ENCODE measurements at places on chromosomes 12 and 14. TPM values are rescaled to one million over a fixed set of nuclear protein-coding genes. Genes with fewer than 3 reads are reported as not detected.

CTDSP2 gene
- total RNA-seq = 105 TPM

FBXL14 gene
- 6.2 TPM for total RNA-seq

SMCO2 gene
- total RNA-seq = not detected

INF2 gene
- total RNA-seq = 31.1 TPM

SMOC1 gene
- total RNA-seq = 1.2 TPM

SOAT2 gene
- total RNA-seq = not detected

SLC7A8 gene
- 11.5 TPM for total RNA-seq

DEPDC4 gene
- 0.81 TPM for total RNA-seq

ATXN2 gene
- total RNA-seq = 48.4 TPM

SUOX gene
- total RNA-seq = 28.1 TPM

ITGB7 gene
- 0.76 TPM for total RNA-seq

SOX5 gene
- 3.2 TPM for total RNA-seq

CNPY2 gene
- total RNA-seq = 36.5 TPM

SLC5A8 gene
- not detected for total RNA-seq

GRCh38 chr12:3035815-3036702 lies 41.1 kb upstream of the TSPAN9 start:
- DNase-seq = peak; percentile 45

GRCh38 chr14:101460521-101460920 lies 100.8 kb upstream of the DIO3 start:
- DNase-seq = no peak

DNA sequence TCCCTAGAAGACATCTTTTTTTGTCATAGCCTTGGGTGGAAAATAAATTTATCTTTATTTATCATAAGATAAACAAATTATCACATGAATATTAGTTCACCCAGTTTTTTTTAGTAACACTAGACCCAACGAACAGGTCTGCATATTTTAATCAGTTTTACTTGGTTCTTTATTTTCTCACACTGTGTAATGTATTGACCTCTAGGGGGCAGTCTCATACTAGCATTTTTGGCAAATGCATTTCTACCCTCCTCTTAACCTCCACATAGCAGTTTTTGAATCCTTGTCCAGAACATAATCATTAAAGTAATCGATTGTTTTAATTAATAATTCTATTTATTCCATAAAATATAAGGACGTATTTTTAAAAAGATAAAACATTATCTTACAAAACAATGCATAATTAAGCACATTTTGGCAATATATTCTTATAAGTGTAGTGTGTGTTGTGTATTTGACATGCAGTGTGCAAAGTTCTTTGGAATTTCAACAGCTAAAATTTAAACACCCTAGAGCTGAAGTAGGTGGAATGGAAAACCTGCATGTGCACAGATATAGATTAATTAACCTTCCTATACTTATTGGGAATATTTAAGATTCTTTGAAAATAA lies 31.6 kb upstream of the PTPRQ start:
- no peak for DNase-seq

- no peak for DNase-seq
These were observed 24.8 kb downstream of the RGS6 start for GRCh38 chr14:71956920-71957563.

DNA sequence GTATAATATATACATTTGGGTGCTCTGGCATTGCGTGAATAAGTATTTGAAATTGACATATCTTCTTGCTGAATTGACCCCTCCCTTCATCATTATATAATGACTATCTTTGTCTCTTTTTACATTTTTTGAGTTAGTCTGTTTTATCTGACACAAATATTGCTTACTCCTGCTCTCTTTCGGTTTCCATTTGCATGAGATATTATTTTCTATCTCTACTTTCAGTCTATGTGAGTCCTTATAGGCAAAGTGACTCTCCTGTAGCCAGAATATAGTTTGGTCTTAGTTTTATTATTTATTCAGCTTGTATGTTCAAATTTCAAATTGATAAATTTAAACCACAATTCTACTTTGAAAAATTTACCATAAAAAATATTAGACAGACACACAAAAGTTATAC lies 491.0 kb downstream of the NAV3 start:
- no peak for DNase-seq

- DNase-seq = no peak
These were observed 161.4 kb upstream of the DIO3 start for GRCh38 chr14:101399737-101400517.

- no peak for DNase-seq
These were observed 4.4 kb upstream of the EIF5 start for GRCh38 chr14:103329401-103330347.

GRCh38 chr12:71440763-71441748 lies 1.5 kb downstream of the LGR5 start:
- no peak for DNase-seq

DNA sequence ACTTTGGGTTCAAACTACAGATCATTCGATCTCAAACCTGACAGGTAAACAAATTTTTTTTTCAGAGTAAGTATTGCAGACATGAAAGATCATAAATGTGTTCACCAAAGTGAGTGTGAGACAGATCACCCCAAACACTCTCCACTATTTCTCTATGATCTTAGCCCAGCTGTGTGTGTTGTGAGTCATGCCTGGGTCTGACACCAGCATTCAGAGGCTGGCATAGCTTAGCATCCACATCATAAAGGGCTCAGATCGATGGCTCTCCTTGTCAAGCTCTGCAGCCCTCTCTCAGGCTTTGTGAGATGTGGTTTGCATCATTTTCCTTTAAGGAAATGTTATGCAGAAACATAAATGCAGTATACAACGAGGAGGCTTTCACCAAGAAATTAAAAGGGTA lies 164.9 kb downstream of the ETV6 start:
- no peak for DNase-seq

- no peak for DNase-seq
These were observed 224.2 kb downstream of the EGLN3 start for GRCh38 chr14:33726685-33727084.

DNA sequence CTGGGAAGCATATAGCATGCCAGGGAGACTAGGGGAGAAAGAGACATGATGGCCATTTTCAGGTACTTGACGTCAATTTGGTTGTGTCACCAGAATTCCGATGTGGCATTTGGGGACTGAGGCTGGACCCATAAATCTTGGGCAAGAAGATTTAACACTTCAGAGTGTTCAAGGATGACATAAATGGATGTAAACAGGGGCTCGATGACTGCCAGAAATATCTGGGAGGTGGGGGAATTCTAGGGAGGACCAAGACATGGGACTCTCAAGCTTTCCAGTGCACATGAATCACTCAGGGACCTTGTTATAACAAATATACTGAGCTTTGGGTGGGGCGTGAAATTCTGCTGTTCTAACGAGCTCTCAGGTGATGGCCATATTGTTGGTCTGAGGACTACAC lies 17.8 kb downstream of the HAL start:
- DNase-seq = no peak

DNA sequence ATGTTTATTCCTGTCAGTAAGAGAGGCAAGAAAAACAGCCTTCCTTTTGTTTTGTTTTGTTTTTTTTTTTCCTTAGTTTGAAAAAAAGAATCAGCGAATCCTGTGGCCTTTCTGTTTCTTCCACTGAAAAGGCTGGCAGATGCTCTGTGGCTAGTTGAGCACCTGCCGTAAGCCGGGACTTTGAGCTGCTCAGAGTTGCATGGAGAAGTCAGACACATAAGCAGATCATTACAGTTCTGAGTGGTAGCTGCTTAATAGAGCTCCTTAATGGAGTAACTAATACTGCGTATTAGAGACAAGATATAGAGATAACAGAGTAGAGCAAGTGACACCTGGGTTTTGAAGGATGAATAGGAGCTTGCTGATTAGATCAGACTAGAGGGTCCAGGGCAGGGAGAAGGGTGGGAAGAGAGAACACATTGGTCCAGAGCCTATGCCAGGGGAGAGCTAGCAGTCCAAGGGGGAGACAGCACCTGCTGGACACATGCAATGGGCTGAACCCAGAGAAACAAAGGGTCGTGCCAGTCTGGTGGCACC lies 129.4 kb downstream of the TSPAN9 start:
- no peak for DNase-seq

GRCh38 chr12:41437563-41437962 lies 249.4 kb downstream of the PDZRN4 start:
- DNase-seq = no peak

DNA sequence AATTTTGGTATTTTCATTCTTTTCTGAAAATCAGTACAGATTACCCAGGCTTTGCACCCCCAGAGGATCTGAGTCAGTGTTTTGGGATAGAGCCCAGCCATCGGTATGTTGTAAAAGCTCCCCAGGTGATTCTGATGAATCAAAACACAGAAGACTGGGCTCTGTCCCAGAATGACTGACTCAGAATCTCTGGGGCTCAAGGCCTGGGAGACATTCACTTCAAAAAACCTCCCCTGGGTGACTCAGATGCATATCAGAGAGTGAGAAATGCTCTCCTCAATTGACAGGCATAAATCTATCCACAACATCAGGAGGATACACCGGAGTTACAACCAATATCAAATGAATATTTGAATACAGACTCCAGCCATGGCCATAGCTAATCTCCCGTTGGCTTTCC lies 32.6 kb downstream of the SLC35F4 start:
- no peak for DNase-seq

DNA sequence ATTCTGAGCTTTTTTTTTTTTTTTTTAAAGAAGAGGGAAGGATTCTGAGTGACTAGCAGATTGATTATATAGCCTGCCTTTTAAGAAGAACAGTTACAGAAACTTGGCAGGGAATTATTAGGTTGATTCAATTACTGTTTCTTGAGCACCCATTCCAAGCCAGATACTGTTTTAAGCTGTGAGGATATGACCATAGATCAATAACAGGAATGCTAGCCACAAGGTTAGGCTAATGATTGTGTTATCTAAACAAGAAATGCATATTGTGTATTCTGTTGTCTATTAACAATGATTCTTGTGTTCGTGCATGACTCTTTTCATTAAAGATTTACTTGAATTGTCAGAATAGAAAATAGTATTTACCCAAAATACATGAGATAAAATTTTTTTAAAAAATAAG lies 67.1 kb downstream of the PRORP start:
- DNase-seq = no peak

GRCh38 chr14:60563113-60563512 lies 54.2 kb downstream of the SIX6 start:
- no peak for DNase-seq

DNA sequence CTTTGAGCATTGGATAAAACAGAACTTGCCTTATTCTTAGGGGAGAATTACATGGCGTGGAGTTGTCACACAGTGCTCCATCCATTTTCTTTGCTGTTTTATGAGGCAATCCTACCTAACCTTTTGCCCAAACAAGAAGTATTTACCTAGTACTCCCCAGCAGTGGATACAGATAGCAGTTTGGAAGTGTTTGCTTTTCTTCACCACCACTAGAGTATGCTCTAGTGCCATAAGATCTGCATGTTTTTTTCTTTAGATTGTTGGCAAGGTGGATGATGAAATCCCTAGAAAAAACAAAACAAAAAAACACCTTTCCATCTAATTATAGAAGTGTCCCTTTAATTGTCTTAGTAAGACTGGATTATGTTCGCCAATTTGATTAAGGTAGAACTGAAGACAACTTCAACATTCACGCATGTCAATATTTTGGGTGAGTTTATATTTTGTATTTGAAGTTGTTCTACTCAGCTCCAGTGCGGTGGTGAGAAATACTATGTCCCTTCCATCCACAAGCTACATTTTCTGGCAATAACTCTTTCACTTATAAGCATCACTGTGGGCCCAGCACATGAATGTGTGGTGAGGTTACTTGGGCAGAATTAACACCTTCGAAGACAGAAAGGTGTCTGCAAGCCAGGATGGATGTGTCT lies 23.6 kb upstream of the TMEM260 start:
- DNase-seq = no peak

DNA sequence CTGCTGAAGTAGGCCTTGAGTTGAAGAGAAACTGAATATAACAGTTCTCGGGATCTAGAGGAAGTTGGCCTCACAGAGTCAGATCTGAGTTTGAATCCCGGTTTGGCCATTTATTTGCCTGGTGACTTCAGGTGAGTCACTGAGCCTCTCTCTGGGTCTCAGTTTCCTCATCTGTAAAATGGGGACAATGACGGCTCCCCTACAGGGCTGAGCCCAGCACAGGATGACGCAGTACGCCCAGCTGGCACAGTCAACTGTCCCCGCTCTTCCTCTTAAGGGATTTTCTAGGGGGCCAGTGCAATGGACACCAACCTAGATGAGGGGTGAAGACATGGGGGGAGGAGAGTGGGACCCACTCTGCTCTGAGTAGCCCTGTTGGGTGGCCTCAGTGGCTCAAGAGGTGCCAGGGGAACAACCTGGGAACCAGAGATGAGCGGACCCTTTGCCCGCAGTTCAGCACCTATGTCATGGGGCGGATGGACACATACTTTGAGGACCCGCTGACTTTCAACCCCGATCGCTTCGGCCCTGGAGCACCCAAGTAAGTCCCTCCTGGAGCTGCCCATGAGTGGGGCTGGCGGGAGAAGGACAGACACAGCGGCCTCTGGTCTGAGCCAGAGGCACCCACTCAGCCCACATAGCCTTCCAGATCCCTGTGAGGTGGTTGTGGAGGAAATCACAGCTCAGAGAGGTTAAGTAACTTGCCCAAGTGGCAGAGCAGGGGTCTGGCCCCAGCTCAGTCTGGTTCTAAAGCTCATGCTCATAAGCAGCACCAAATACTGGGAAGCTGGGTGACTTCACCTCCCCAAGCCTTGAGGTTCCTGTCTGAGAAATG lies 41.1 kb downstream of the CYP46A1 start:
- DNase-seq = peak; percentile 15

GRCh38 chr12:77724367-77724957 lies 106.2 kb upstream of the NAV3 start:
- no peak for DNase-seq

GRCh38 chr12:27653661-27654060 lies 42.6 kb upstream of the REP15 start:
- DNase-seq = no peak

DNA sequence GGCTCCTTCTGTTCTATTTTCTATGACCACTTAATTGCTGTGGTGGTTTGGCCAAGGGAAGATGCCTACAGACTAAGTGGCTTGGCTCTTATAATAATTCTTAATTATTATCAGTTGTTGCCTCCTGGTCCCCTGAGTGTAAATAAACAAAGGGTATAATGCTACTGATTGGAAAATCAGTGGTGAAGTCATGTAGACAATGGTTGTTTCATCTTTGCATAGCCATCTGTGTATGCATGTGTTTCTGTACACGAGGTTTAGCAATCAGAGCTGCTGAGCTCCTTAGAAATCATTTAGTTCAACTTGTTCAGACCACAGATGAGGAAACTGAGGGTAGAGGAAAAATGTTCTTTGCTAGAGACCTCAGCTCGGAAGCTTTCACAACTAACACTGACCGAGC lies 152.2 kb downstream of the STXBP6 start:
- no peak for DNase-seq

- no peak for DNase-seq
These were observed 14.6 kb upstream of the EIF2B2 start for GRCh38 chr14:74988131-74988530.

- no peak for DNase-seq
These were observed 10.6 kb upstream of the MAP4K5 start for GRCh38 chr14:50542941-50543418.
